Stimulated activated CD4-positive, alpha-beta T cell treated with anti-CD3 and anti-CD28 coated beads, Interleukin-1b, Interleukin-23, amount 100 ng/mL, for 1 hour (primary cell): ENCODE measurements at places on chromosomes 1 and 21.

DNA sequence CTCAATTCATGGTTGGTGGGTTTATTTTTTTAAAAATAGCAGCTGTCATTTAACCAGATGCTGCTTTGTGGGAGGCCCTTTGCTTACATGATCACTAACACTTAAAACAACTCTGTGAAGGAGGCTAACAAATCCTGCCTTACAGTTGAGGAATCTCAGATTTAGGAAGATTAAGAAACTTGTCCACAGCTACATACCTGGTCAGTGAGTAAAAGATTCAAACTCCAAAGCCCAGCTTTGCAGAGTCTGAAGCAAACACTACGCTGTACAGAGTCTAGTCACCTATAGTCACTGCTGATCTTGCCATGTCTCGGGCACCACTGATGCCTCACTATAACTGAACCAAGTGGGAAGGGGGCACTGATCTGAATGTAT lies 535.4 kb downstream of the SMYD3 start:
- no peak for DNase-seq

DNA sequence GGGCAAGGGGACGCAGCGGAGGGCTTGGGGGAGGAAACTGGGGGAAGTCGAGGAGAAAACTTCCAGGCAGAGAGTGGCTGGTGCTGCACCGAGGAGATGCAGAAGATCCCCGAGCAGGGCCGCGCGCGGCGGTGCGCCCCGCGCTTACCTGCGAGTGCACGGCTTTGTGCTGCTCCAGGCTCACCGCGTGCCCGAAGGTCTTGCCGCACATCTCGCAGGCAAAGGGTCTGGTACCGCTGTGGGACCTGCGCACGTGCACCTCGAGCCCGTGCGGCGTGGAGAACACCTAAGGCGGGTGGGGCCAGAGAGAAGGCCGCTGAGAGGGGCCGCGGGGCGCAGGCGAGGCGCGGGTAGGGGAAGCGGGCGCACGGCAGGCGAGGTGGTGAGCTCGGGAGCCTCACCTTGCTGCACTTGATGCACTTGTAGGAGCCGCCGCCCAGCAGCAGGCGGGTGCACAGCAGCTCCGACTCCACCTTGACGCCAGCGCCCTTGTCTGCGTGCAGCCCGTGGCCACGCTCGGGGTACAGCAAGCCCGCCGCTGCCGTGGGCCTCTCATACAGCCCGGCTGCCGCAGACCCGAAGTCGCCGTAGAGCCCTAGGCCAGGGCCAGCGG lies 6.4 kb downstream of the GFI1 start:
- DNase-seq, result no peak

DNA sequence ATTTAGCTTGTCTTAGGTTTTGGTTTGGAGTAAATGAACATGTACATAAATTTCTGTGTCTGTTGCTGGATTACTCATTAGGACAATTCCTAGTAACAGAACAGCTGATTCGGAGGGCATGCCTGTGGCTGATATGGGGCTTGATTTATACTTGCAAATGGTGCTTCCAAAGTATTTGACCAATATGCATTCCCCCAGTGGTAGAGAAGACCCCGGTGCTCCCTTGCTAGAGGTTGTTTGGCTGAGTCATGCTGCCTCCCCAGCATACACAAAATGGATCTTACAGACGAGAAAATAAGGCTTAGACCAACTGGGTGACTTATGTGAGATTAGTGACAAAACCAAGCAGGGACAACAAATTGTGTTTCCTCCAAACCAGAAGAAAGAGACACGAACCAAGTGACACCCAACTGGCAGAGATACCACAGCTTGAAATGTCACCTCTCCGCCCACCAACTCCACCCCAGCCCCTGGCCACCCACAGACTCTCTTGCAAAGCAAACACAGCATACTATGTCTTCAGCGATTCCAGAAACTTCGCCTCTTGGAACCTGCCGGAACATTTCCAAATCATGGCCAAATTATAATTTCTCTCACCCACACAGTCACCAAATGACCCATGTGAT lies 75.9 kb upstream of the ETS2 start:
- DNase-seq, result no peak

GRCh38 chr1:5989731-5990271 lies 2.4 kb downstream of the NPHP4 start:
- no peak for DNase-seq

DNA sequence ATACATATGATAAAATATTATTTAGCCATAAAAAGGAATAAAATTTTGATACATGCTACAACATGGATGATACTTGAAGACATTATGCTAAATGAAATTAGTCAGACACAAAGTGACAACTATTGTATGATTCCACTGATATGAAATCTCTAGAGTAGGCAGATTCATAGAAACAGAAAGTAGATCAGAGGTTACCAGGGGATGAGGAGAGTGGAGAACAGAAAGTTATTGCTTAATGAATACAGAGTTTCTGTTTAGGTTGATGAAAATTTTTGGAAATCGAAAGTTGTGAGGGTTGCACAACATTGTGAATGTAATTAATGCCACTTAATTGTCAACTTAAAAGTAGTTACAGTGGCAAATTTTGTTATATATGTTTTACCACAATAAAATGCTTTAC lies 315.7 kb upstream of the USP25 start:
- DNase-seq, result no peak

DNA sequence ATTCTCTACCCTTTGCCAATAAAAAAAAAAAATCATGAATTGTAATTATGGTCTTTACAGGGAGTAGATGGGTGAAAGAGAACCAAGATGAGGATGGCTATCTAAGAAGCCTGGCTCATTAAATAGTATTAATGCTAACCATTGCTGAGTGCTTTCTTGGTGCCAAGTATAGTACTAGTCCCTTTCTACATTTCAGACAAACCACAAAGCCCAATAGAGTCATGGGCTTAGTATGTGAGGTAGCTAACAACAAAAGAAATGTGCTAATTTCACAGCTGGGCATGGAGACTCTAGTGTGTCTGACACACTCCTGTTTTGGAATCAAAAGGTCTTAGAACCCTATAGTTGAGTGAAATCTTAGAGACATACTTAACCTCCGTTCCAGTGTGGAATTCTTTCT lies 84.5 kb upstream of the ESRRG start:
- no peak for DNase-seq
